ENCODE measurements at places on chromosomes 4 and X. TPM values are rescaled to one million over a fixed set of nuclear protein-coding genes. Genes with fewer than 3 reads are reported as not detected.

The GPC4 gene
- 2.2 TPM for total RNA-seq

The TMEM154 gene
- 15.4 TPM for total RNA-seq

The DSPP gene
- not detected for total RNA-seq

The BANK1 gene
- total RNA-seq = 1.00 TPM

The MAGEB10 gene
- not detected for total RNA-seq

The KLHL4 gene
- total RNA-seq = 4.8 TPM

The PIR gene
- 15.5 TPM for total RNA-seq

The CLCN4 gene
- total RNA-seq = 0.77 TPM

The F9 gene
- not detected for total RNA-seq

The MRFAP1 gene
- 116 TPM for total RNA-seq

The DRP2 gene
- 1.7 TPM for total RNA-seq

The SEC24D gene
- total RNA-seq = 112 TPM

Data from uterine smooth muscle cell (primary cell).